ENCODE measurements at places on chromosomes 1 and 21.

DNA sequence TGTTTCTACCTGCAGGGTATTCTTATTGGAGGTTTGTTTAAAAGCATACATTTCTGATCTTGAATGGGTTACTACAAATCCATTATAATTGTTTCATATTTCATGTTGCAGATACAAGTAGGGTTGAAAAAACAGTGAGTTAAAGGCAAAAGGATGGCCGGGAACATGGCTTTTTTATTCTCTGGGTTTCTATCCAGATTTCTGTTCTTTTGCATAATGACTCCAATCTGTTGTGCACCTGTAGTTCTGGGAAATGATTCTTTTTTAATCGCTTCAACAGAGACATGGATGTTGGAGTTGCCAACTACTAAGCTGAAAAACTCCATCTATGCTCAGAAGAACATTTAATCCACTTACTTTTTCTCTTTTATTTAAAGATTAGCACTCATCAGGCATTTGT, 2.7 kb upstream of the ADAMTS1 start:
- no peak for DNase-seq

DNA sequence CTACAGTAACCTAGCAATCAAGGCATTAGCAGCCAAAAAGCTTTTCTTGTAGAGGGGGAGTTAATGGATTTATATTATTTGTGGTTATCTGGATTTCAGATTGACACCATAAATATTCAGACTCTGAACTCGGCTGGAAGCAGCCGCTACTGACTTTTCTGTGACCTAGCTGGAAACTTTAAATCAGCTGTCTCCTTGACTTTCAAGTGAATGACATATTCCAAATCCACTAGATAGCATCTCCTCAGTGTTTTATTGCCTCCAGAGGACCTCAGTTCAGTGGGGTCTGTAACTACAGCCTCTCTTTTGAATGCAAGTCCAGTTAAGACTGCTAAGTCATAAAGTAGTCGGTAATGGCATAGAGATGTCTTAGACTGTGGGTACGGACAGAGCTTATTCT, 448.5 kb downstream of the NUF2 start:
- no peak for DNase-seq

- no peak for DNase-seq
Observed at GRCh38 chr1:203743091-203743571, 21.9 kb upstream of the LAX1 start.

DNA sequence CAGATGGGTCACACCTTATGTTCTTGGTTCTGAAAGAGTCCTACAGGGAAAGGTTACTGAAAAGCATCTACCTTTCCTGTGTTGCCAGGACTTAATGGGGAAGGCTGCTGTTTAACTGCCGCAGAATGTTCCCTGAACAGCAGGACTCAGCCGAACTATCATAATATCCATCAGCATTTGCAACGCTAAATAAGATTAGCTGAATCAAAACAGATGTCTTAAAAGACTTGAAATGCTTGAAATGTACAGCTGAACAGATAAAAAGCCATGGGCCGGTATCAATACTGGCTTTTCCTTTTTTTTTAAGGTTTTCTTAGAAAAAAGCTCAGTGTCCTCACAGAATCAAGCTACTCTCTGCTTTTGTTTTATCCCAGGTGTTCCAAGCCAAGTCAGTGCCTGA, 19.7 kb upstream of the ATP13A2 start:
- DNase-seq: no peak

DNA sequence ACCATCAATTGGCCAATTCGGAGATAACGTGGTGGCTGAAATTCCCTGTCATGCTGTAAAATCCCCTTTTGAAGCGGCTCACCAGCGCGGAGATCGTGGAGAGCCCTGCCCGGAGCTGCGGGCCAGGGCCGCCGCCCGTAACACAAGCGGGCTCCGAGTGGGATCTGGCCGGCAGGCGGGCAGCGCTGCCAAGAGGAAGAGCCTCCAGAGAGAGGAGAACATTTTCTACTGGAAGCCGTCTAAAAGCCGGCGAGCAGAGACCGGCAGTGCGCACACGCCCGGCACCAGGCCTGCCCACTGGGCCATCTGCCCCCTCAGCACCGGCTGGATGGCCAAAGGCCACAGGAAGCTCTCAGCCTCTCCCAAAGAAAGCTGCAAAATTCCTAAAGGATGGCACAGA, 15.5 kb downstream of the SSBP3 start:
- DNase-seq: no peak

- no peak for DNase-seq
Observed at GRCh38 chr1:227357171-227357926, 39.1 kb upstream of the CDC42BPA start.

DNA sequence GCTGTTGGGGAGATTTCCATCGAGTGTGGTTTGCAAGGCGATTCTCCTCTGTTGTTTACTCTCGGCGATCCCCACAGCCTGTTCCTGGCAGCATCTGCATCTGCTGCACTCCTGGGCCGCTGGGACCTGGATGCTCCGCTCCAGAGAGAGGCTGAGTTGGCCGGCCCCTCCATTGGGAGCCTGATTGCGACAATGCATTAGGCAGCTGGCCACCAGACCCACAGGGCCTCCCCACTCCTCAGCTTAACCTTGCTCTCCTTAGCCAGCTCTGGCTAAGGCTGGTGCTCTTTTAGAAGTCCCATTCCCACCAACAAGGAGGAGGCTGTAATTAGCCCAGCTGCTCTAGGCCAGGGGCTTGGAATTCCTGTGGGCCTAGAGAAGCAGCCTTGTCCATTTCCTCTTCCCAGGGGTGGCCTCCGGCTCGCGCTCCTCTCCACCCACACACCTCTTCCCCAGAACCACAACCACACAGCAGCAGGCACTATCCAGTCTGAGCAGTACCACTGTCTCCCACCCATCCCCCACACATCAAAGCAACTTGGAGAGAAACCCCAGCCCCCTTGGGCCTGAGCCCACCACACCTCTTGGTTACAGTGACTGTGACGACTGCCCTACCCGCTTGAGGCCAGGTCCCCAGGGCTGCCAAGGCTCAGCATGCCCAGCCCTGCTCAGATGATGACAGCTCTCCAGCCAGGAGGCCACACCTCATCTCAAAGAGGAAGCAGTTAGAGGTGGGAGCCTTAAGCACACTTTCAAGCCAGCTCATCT, 193.8 kb upstream of the EDN2 start:
- DNase-seq: peak; percentile 49

DNA sequence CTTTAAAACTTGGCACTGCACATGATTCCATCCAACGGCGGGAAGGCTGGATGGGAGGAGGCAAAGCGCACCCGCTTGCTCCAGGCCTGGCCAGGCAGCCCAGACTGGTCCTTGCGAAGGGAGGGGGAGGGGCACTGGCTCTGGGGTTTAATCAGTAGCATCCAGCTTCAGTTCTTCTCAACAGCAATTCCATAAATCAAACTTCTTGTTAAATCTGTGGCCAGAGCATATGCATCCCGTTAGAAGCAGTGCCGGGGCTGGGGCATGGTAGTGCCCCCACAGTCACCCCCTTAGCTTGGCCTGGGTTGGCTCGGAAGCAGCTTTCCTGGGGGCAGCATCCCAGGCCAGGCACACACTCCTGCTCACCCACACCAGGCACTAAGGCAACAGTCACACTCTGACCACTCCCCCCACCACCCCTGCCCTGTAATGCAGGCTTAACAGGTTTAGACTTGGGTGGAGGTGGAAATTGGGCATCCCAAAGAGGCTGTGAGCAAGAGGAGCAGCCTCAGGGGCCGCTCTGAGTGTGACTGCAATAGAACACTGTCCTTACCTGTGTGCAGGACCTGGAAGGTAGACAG, 94.1 kb upstream of the CASZ1 start:
- no peak for DNase-seq

DNA sequence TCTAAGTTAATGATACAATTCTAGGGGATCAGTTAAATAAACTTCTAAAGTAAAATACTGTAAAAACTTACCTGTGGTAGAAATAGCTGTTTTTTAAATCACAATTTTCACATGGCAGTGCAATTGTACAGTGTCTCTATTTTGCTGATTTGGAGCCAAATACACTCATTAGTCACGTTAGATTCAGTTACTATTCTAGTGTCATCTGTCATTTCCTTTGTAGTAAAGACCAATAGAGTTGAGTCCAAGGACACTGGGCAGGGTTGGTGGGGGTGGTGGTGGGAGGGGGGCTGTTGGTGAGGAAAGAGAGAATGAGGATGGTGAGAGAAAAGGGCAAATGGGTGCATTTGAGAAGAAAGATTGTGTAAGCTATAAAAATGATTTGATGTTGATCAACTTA, 33.6 kb downstream of the CD55 start:
- no peak for DNase-seq

GRCh38 chr1:59071876-59072582, 224.9 kb upstream of the FGGY start:
- peak; percentile 34 for DNase-seq

DNA sequence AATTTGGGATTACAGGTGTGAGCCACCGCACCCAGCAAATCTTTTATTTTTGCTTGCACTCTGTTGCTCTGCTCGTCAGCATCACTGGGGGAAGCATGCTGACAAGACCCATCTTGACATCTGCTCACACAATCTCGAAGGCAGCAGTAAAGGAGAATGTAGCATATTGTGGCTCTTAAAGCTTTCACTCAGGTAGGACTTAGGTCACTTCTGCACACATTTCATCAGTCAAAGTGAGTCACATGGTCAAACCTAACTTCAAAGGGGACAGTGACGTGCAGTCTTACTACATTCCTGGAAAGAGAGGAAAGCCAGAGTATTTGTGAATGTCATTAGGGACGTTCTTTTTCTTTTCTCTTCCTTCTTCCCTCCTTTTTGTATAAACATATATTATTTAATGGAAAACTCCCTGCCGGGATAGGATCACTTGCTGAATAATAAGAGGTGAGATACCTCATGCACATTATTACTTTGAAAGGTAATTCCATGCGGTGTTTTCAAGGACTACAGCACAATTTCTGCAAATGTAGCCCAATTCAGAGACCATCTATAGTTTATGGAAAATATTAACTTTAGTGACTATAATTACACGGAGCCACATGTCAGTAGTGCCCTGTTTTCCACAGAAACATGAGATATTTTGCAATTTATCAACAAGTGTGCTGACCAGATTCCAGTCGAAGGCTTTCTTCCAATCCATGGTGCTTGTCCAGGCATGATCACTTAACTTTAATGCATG, 19.3 kb upstream of the ACBD6 start:
- no peak for DNase-seq

DNA sequence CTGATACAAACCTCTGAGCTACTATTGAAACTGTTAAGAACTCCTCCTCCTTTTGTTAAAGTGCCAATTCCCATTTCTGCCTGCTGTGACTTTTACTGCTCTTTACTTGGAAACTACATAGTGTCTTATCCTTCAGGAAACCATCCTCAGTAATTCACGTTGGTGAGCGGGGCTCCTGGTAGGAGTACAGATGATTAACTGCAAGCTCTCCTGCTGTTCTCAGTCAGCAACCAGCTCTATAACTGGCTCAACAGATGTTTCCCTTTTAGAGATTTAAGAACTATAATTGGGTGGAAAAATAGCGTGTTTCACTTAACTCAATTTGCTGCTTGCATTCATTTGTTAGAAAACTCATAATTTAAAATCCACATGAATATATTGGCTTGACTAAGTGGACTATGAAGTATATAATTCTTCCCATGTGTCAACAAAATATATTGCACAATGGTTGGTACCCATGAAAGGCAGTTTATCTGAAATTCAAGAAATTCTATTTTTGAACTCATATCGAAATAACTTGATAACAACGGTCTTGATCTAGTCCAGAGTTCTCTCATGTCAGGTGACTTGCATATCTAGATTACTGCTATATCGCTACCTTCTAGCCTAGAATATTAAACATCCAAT, 574.0 kb downstream of the KCNT2 start:
- DNase-seq: no peak

DNA sequence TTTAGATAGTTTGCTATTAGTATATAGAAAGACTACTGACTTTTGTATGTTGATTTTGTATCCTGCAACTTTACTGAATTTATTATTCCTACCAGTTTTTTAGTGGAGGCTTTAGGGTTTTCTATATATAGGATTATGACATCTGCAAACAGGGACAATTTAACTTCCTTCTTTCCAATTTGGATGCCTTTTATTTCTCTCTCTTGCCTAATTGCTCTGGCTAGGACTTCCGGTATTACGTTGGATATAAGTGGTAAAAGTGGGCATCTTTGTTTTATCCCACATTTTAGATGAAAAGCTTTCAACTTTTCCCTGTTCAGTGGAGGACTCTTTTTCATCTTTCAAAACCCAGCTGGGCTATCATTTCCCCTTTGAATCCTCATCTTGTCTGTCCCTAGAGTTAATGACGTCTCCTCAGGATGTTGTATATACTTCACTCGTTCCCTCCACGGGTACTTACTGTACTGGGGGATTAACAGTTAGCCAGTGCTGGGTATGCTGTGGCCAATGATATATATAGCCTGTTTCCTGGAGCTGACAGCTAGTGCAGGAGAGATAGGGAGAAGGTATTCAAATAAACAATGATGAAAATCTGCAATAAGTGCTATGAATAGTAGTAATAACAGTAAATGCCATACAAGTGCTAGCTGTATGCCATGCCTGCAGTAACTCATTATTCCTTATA, 9.8 kb downstream of the ACOT11 start:
- DNase-seq: no peak

DNA sequence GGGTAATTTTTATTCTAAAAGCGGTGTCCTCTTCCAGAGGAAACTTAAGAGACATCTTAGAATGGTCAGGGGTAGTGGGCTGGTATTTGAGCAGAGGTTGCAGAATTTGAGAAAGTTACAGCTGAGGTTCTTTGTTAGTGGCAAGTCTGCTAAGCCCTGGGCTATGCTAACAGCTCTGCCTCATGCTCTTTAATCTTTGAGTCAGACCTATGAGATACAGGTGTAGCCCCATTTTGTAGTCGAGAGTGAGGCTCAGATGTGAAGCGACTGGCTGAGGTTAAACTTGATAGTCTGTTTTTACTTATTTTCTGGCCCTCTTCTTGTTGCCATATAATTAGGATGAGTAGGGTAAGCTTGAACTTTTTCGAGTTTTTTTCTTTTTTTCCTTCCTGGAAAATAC, 4.7 kb downstream of the HMGN2 start:
- DNase-seq: no peak

- DNase-seq: no peak
Observed at GRCh38 chr1:205593967-205594366, 37.8 kb downstream of the ELK4 start.

GRCh38 chr1:202501281-202501680, 152.8 kb downstream of the PPP1R12B start:
- no peak for DNase-seq

DNA sequence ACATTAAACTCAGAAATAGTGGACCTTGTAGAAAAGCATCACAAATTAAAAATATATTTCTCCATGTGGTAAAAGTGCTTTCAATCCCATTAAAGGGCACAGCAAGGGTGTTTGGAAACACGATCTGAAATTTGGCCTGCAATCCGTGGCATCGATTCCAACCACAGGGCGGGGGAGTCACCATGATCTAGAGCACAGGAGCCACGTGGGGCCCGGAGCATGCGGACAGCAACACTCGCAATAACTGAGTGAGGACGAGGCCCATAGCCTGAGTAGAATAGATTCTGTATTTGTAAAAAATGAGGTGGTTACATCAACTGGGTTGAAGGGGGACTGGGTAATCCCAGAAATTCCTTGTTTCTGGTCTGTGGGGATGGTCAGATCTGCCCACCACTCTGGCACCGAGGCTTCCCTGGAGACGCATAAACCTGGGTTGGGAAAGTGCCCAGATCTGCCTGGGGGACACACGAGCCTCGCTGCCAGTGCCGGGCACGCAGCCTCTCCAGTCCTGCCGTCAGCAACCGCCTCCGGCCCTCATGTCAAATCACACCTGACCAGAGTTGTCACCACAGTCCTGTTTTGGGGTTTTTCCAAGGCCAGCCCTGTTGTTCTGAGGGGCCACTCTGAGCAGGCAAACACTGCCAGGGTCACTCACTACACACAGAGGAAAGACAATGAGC, 104.3 kb downstream of the PGBD5 start:
- DNase-seq: no peak

- DNase-seq: peak; percentile 80
Observed at GRCh38 chr1:90721210-90722194, 4.4 kb upstream of the BARHL2 start.

GRCh38 chr1:180981596-180982387, 40.9 kb downstream of the STX6 start:
- DNase-seq: peak; percentile 99

Data from Jurkat, Clone E6-1 (cell line).